ENCODE measurements at places on chromosomes 2 and 18.

DNA sequence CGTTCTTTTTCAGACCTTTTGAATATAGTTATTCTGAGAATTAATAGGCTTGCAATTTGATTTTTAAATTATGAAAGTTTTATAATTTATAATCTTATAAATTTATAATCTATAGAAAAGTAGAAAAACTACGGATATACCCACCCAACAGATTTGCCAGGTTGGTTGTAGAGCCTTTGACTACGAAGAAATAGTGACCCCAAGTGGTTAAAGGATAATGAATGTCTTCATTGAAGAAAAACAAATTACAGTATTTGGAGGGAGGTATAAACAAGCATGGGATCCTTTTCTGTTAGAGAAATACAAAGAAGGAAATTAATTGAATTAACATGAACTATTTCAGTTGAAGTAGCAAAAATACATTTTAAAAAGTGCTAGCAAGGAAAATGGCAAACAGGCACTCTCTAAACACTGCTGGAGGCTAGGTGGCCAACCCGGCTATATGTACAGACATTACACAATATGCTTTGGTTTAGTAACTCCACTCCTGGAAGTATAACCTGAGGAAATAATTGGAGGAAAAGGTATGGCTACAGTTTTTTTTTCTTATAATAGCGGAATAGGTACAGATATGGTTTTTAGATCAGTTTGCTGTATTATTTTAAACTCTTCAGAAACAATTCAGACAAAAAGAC is 110.9 kb downstream of the MIB1 start:
- DNase-seq = no peak

DNA sequence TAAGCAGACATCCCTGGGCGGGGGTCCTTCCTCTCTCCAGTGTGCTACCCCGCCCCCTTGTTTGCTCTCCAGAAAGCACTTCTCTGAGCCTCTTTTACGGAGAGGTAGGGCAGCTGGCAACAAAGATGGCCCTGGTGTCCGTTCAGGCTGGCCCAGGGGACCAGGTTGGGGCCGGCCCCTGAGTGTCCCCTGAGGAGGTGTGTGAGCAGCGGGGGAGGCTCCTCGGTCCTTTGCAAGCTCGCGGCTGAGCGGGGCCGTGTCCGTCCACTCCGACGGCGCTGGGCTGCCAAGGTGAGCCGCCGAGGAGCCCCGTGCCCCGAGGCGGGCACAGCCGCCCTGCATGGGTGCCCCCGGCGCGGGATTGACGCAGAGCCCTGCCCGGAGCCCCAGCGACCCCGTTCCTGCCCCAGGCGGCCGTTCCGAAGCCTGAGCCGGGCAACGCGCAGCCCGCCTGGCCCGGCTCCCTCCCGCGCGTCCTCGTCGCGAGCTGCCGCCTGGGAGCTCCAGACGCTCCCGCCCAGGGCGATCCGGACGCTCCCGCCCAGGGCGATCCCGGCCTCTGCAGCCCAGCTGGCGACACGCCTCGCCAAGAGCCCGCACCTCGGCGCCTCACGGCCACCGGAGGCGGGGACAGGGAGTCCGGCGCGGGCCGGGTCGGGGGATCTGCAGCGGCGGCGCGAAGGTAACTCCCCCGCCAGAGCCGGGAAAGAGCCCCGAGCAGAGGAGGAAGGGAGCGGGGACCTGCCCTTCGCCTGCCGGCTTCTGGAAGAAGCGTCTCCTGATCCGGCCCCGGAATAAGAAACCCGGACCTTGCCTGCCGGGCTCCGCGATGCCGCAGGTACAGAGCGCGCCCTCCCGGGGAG is at the start of gene PROKR1:
PROKR1 (plus strand) TSS at position 569 of the 863 bp plus-strand sequence. CDS start 2,243 bp downstream, outside the sequence.
- peak; percentile 11 for DNase-seq

GRCh38 chr18:47870605-47871004 is 59.9 kb downstream of the SMAD2 start:
- DNase-seq = no peak

DNA sequence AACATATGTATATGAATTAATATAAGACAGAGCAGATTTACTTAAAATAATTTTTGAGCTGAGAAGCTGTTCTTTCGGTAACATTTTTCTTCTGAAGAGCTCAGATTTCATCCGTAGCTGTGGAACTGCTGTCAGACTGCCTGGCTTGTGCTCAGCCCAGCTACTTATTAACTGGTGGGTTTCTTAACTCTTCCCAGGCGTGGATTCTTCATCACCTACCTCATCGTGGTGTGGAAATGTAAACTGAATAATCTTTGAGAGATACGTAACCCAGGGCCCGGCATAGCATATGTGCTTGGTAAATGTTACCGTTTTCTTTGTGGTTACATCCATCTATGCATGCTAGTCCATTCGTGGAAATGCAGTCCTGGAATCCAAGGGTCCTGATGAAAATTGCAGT is 145.0 kb downstream of the MCFD2 start:
- no peak for DNase-seq

DNA sequence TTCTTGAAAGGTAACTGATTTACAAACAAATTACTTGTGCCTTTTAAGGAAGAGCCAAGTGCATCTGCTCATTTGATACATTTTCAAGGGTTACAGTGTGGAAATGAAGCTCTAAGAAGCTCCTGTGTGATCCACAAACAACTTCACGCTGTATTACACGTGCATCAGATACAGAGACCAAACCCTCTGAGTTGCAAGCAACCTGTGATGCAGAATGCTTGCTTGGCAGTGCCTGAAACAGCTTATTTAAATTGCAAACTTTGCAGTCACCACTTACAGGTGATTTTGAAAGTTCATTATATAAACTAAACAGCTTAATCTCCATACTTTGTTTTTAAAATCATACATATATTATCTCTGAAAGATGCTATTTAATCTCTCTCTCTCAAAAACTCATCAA is 50.1 kb downstream of the ZEB2 start:
- no peak for DNase-seq
